Omental fat pad (tissue), 4 donors: ENCODE measurements at places on chromosomes 3 and 15.

DNA sequence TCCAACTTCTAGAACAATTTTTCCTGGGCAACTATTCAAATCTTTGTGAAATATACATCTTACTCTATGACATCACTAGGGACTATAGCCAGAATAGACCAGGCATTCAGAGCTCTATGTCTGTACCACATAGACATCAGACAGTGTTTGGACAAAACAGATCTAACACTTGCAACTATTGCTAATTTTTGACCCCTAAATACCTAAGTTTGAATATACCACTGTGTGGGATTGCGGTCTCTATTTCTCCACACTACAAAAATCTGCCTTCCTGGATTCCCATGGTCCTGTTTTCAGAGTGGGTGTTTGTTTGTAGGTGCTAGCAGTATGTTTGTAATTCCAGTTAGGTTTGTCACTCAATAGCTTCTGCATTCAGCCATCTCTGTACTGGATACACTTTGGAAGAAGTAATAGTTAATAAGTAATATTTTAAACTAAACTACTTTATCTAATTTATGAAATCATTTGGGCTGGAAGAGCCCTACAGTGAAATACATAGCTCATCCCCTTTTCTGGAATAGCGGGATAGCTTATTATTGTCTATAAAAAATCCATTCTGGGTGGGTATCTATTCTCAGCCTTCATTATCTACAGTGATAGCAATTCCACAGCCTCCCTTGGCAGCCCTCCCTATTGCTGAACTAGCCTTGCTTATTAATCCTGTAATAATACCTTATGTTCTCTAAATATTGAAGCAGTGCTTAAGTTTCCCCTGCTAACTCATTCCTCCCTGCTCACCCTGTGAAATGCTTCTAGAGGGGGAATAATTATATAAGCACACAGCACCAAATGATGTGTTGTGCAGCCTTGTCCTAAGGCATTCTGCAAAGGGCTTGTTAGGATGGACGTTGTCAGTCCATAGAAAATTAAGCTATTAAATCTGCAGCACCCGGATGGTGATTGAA, 49.4 kb downstream of the RBMS3 start:
- no peak for DNase-seq

GRCh38 chr15:36693644-36694043, 114.2 kb downstream of the CDIN1 start:
- no peak for DNase-seq

DNA sequence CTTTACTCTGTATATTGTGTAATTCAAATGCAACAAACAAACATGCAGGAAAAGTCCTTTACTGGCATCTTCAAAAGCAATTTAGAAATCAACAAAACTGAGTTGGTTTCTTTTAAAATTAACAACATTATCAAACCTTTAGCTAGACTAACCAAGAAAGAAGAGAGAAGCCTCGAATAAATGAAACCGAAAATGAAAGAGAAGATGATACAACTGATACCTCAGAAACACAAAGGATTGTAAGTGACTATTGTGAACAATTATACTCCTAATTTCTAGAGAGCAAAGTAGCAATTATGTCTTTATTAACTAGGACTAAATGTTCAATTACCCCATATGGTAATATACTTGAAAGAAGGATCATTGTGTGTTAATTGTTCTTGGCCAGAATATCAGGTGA, 49.2 kb upstream of the P3H2 start:
- DNase-seq = no peak

DNA sequence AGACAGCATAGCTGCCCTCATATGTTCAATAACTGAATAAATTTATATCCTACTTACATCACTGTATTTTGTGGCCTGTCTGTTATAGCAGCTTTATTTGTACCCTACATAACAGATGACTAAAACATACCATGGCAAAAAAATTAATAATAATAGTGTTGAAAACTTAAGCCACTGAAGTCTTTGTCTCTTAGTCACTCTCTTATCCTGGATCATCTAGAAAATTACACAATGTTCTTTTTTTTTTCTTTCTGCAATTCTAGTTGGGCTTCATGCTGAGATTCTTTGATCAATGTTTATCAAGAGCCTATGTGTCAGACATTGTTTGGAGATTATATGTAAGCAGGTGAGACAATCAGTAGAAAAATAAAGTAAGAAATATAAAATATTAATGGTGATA, 519.3 kb upstream of the ARPP21 start:
- DNase-seq = no peak

DNA sequence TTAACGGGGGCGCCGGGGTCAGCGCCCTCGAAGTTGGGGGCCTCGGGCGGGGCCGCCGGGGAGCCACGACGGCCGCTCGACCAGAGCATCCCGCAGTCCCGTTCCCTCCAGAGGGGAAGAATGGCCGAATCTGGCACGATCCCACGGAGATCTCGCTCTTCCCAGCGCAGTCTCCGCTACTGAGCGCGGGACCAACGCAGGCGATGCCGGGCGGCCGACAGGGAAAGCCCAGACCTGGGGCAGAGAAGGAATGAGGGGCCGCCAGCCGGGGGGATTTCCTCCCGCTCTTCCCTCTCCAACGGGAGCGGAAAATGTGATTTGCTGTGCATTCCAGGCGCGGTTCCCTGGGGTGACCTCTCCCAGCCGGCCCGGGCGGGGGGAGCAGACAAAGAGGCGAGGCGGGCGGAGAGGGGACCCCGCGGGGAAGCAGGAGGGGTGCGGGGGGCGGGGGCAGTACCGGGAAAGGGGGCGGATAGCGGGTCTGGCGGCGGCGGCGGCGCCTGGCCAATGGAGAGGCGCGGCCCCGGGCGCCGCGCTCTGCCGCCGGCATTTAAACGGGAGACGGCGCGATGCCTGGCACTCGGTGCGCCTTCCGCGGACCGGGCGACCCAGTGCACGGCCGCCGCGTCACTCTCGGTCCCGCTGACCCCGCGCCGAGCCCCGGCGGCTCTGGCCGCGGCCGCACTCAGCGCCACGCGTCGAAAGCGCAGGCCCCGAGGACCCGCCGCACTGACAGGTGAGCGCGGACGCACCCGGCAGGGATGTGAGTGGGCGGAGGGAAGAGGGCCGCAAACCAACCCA, at the start of gene GREM1:
TSS of gene GREM1 (plus strand) at position 579 of the 801 bp plus-strand sequence. CDS start 12,687 bp downstream, outside the sequence.
- DNase-seq = no peak

- no peak for DNase-seq
Observed at GRCh38 chr3:187519428-187519890, 150.7 kb downstream of the SST start.

GRCh38 chr3:197753263-197753662, 3.6 kb downstream of the FYTTD1 start:
- no peak for DNase-seq

- no peak for DNase-seq
Observed at GRCh38 chr3:173371848-173372487, 25.6 kb upstream of the NLGN1 start.

GRCh38 chr15:69275074-69275670, 23.5 kb upstream of the PAQR5 start:
- DNase-seq = no peak

DNA sequence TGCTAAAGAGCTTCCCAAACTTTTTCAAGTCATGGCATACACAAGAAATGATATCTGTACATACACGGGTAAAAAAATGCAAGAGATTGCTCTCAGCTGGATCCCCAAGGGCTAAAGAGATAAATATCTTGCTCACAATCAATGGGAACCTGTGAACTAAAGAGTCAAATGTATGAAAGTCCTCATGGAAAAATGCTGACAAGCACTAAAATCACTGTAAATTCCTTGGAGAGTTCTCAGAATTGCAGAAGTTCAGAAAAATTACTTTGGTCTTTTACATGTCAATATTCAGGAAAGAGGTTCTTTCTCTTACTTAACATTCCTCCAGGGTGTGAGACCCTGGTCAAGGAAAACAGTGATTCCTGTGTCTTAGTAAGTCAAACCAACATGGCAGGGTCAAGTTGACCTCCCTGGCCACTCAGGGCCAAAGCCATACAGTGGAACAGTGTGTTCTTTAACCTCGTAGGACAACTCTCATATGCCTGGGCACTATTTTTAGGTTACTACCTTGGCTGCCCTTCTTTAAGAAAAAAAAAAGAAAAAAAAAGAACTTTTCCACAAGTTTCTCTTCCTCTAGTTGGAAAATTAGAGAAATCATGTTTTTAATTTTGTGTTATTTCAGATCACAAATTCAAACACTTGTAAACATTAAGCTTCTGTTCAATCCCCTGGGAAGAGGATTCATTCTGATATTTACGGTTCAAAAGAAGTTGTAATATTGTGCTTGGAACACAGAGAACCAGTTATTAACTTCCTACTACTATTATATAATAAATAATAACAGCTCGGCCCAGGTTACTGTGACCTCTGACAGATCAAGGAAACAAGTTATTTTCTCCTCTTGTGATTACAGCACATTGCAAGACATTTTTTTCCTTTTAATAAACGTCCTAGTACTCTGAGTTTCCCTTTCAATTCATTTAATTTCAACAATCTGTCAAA, 12.5 kb downstream of the SSR3 start:
- no peak for DNase-seq

DNA sequence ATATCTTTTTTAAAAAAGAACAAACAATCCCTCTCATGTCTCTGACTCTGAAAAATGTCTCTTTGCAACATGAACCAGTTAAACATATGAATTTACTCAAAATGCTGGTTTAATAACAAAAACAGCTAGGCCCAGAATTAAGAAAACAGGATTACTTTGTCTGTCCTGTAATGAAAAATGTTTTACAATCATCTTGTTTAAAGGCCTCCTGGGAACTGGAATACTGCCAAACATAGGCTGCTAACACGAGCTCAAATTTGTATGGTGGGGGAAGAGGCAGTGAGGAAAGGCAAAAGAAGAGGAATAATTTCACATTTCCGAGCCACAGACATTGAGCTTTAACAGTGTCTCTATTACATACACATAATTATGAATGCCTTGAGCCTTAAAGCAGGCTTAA, 61.7 kb upstream of the PPIB start:
- no peak for DNase-seq

- no peak for DNase-seq
Observed at GRCh38 chr15:67253101-67253500, 1.4 kb downstream of the AAGAB start.

DNA sequence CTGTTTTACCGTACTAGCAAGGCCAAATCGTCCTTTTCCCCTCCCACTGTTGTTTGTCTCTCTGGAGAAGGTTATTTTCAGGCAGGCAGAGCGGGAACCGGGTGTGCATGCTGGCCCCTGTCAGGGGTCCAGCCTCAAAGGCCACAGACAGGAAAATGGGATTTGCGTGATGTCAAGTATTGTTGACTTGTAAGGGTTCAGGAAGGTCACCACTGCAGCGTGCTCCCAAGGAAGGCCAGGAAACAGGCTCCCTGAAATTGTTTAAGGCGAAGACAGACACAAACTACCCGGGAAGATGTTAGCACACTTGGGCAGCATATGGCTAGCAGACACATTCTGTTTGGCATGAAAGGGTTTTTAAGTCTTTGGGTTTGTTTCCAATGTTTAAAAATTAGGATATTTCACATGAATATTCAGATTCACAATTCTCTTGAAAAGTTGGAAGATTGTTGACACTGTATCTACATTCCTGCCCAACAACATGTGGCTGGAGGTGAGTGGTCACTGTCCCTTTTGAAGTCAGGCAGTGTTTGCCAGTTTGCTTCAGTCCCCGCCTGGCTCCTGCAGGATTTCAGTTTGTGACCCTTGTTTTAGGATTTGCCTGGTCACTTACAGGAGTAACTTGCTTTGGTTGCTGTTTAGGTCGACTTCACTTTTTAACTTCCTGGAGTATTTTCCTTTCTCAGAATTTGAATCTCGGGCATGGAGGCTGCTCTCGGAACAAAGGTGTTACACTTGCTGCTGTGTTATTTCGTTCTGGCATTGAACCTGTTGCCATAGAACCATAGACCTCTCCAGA, 90.4 kb downstream of the BDH1 start:
- DNase-seq = no peak

GRCh38 chr3:76044601-76045600, 259.6 kb upstream of the ZNF717 start:
- DNase-seq = no peak

GRCh38 chr3:154430014-154430413, at the start of gene GPR149:
Gene GPR149, minus strand, starts transcription at chr3:154430190. Its CDS starts 575 bp downstream, at chr3:154429615.
- DNase-seq = no peak

GRCh38 chr15:98005659-98006058, 45.2 kb downstream of the ARRDC4 start:
- no peak for DNase-seq
